ENCODE measurements at places on chromosomes 6 and 20. TPM values are rescaled to one million over a fixed set of nuclear protein-coding genes. Genes with fewer than 3 reads are reported as not detected.

Gene GGTLC1
- not detected for total RNA-seq

Gene C20orf141
- total RNA-seq, result not detected

Gene PAK5
- not detected for total RNA-seq

Gene DUSP15
- 0.13 TPM for total RNA-seq

Gene DLGAP4
- total RNA-seq, result 39.9 TPM

Gene PHACTR1
- 0.16 TPM for total RNA-seq

Gene RANBP9
- total RNA-seq, result 32.5 TPM

Gene SCUBE3
- total RNA-seq, result 0.16 TPM

Gene FAM217A
- not detected for total RNA-seq

Gene ADGB
- total RNA-seq, result not detected

Gene COL12A1
- total RNA-seq, result 110 TPM

Gene ZNF831
- total RNA-seq, result not detected

Gene DPPA5
- not detected for total RNA-seq

Gene OPRM1
- not detected for total RNA-seq

Gene FHL5
- not detected for total RNA-seq

Gene B3GAT2
- under 0.01 TPM for total RNA-seq

Gene SLC25A27
- total RNA-seq, result 7.9 TPM

Gene RNF144B
- total RNA-seq, result not detected

Gene TBXT
- total RNA-seq, result not detected

Gene GTSF1L
- not detected for total RNA-seq

Gene MUC22
- not detected for total RNA-seq

Gene SERPINB6
- 119 TPM for total RNA-seq

Gene MUC21
- total RNA-seq, result not detected

Gene LY6G5C
- total RNA-seq, result 1.4 TPM

Gene CAP2
- total RNA-seq, result 1.2 TPM

Gene ZNF391
- total RNA-seq, result 3.3 TPM

Gene KCNG1
- total RNA-seq, result 12.5 TPM

Gene CST4
- total RNA-seq, result 0.78 TPM

Gene EYS
- not detected for total RNA-seq

Gene RIN2
- total RNA-seq, result 25.9 TPM

Gene CENPB
- total RNA-seq, result 84.6 TPM

Gene CALHM5
- 2.3 TPM for total RNA-seq

Gene UBD
- 0.13 TPM for total RNA-seq

Gene HLA-DOB
- 0.26 TPM for total RNA-seq

Gene E2F1
- 3.9 TPM for total RNA-seq

Gene F13A1
- total RNA-seq, result 0.32 TPM

Gene ZC2HC1B
- total RNA-seq, result not detected

Gene SLC32A1
- not detected for total RNA-seq

Gene NR2E1
- total RNA-seq, result not detected

Gene KHDC1
- 3.5 TPM for total RNA-seq

Gene PROCR
- 80.6 TPM for total RNA-seq

Gene BMP2
- total RNA-seq, result 22.0 TPM

Gene MTFR2
- 8.0 TPM for total RNA-seq

Gene ZSCAN23
- total RNA-seq, result 1.2 TPM
